ENCODE measurements at places on chromosomes 4 and X.

DNA sequence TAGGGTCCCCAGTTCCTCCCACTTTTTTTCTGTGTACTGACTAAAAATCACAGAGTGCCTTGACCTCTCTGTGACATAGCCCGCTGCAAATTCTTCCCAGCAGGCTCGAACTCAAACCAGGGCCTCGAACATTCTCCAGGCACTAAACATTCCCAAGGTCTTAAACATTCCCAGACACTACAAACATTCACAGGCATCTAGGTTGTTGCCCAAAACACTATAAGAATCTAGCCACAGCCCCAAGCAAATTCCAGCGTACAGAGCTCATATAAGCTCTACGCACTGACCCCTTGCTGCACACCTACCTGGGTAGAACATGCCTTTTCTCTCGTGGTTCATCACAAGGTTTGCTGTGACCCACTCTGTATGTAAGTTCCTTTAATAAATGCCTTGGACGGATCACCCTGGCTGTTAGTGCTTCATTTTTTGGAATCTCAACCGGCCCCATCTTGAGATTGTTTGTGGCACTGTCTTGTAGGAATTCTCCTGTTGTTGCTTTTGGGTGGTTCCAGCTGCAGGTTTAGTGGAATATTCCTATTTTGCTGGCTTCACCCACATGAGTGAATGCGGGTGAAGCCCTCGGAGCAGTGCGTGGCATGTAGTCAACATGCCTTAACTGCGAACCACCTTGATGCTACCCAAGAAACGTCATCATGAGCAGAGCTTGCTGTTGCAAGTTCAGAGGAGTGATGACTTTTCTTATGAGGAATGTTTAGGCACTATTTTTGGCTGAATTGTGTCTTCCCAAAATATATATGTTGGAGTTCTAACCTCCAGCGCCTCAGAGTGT is 230.0 kb downstream of the HS3ST1 start:
- DNase-seq = no peak

DNA sequence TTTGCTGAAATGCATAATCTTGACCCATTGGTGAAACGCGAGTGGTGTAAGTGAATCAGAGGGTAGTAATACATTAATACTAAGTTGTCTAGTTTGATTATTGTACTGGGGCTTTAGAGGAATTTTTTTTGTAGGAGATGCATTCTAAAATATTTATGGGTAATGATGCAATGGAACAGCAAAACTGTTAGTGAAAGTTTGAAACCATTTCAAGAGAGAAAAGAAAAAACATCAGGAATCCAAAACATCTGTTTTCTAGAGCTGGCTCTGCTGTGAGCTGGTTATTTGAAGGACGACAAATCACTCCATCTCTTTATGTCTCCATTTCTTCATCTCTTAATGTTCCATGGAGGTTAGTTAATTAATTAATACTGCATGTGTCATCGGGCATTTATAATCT is 351.9 kb upstream of the FAT1 start:
- DNase-seq = no peak

- DNase-seq = no peak
These were observed 705.5 kb downstream of the ARAP2 start for GRCh38 chr4:35538807-35539206.

GRCh38 chr4:76160355-76160754 is 12.2 kb upstream of the NUP54 start:
- no peak for DNase-seq

GRCh38 chr4:98601708-98602107 is 56.7 kb downstream of the TSPAN5 start:
- no peak for DNase-seq

DNA sequence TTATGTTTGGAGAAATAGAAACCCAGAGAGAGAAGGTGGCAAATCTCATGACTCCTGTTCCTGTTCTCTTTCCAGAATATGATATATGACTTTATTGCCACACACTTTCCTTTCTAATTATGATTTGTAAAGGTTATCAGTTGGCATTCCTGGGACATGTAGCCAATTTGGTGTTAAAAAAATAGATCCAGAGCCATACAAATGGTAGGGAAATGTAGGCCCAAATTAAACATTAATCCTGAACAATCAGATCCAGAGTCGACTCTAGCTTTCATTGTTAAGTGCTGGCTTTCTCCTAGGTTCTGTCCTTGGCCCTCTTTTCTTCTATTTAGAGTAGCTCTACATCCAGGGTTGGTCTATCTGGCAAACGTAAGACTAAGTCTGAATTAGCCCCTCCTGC is 69.8 kb upstream of the LONRF3 start:
- DNase-seq = no peak

DNA sequence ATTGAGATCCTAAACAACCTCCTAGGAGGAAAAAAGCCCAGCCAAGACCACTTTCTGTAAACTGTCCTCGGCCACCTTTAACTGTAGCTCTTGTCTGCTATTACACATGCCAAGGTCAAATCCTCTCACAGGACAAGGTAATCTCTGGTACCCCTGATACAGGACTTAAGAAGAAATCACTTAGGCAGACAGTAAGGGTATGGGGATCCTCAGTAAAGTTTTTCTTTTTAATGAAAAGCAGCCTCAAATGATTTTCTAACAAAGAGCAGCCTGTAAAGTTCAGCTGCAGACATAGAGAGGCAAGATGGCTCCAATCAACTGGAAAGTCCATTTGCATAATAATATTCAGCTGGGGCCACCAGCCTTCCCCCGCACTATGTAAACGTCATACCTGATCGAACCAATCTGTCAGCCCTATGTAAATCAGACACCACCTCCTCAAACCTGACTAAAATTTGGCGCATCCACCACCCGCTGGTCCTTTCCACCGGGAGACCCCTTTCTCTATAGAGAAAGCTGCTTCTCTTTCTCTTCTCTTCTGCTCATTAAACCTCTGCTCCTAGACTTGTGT is 14.6 kb upstream of the MPP1 start:
- DNase-seq = no peak

GRCh38 chr4:73345399-73345975 is 58.6 kb upstream of the ALB start:
- DNase-seq = no peak

- no peak for DNase-seq
These were observed 59.2 kb upstream of the LEF1 start for GRCh38 chr4:108227923-108228322.

- no peak for DNase-seq
These were observed 116.7 kb downstream of the SPCS3 start for GRCh38 chr4:176436293-176436973.

GRCh38 chr4:123588631-123589241 is 192.1 kb downstream of the SPRY1 start:
- no peak for DNase-seq

- no peak for DNase-seq
These were observed 53.9 kb upstream of the PDLIM3 start for GRCh38 chr4:185589067-185589836.

DNA sequence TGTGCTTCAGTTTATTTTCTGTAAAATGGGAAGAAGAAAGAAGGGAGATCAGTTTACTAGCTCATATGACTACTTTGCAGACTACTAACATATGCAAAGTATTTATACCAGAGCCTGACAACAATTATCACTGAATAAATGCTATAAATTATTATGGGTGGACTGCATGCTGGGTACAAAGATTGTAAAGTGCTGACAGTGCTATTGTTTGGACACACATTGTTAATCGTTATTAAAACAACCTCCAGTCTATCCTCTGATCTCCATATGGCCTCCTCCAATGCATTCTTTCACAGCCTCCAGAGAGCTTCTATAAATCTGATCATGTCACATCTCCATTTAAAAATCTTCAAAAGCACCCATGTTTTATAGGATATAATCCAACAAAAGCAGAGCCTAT is 90.1 kb upstream of the HS3ST1 start:
- no peak for DNase-seq

DNA sequence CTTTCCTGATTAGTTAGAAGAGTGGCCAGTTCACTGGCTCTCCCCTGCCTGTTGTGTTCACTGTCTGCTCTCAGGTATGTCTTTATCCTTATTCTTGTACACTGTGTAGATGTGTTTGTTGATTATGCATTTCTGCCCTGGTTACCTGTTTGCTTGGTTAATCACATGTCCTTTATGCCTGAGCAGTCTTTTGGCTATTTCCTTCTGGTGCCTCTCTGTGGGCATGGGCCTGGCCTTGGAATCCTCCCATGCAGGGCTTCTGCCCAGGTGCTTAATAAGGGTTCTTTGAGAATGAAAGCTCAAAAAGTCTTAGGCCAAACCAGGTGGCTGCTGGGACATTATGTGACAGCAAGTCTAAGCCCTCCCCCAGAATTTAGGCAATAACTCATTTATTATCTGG is 26.5 kb downstream of the OTUD6A start:
- no peak for DNase-seq

DNA sequence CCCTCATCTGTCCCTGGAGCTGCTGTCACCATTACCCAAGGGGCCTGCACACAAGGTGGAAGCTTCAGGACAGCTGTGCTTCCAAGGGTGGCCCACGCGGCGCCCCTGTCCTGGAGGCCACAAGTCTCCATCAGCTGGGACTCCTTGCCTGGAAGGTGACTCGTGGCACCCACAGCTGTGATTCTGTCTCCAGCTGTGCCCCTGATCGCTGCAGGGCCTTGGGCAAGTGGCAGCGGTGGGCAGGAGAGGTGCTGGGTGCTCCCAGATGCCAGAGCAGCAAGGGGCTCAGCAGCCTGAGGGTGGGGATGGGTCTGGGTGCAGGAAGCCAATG is 9.0 kb upstream of the DUSP9 start:
- no peak for DNase-seq

DNA sequence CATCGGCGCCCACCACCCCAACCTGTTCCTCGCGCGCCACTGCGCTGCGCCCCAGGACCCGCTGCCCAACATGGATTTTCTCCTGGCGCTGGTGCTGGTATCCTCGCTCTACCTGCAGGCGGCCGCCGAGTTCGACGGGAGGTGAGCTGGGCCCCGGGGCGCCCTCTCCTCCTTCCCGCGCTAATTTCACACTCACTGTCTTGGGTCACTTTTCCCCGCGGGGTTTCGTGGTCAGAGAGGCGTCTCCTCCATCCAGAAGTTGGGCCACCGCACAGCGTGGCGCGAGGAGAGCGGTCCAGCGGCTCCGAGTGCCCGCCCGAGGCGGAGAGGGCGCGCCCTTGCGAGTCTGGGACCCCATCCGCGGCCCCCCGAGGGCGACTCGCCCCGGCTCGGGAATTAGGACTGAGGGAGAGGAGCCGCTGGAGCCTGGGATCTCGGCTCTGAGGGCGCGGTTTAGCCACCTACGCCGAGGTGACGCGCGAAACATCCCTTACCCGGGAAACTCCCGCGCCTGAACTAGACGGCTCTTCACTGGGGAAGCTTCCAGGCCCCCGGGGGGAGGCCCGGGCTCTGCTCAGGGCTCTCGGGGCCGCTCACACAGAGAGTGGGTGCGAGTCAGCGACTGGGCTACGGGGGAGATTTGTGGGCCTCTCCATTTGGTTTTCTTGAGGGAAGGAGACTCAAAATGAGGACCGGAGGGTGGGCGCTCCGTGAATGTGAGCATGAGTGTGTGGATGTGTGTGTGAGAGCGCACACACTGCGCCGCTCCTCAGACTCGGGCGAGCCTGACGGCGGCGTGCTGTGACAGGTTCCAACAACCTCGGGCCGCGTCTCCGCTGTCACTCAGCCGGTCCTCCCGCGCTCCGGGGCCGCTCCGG is 551 bp downstream of the NPNT start:
- DNase-seq = no peak

DNA sequence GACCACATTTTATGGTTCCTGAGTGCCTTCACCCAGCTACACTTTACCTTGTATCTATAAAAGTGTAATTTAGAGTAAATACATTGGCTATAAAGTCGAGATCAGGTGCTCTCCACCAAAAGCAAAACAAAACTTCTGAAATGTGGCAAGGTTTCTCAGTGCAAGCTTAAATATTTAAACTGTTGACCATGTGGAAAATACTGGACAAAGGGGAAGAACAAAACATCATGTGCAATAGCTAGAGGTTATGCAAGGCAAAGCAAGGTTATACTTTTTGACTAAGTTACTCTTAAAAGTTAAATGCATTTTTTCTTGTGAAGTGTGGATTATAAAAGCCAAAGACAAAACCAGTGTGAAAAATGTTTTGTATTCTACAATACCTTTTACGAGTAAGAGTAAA is 55.9 kb downstream of the UGT2A2 start:
- DNase-seq = no peak

DNA sequence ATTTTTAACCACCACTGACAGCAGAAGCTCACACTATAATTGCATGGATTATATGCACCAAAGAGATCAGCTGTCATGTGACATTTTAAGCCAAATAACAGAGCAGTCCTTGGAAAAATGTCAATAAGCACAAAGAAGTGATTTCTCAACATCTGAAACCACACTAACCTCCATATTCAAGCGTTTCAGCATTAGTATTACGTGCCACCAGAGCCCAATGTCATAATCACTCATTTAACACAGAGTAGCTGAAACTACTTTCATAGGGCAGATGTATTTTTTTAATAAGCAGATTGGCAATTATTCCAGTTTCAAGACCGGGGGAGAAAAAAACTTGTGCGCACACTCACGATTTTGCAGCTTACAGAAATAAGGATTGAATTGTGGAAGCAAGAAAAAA is 76.6 kb downstream of the SH3KBP1 start:
- DNase-seq = no peak

- DNase-seq = no peak
These were observed 39.8 kb upstream of the VCX3A start for GRCh38 chrX:6574762-6575161.

GRCh38 chrX:5644776-5645175 is 583.9 kb downstream of the NLGN4X start:
- no peak for DNase-seq

DNA sequence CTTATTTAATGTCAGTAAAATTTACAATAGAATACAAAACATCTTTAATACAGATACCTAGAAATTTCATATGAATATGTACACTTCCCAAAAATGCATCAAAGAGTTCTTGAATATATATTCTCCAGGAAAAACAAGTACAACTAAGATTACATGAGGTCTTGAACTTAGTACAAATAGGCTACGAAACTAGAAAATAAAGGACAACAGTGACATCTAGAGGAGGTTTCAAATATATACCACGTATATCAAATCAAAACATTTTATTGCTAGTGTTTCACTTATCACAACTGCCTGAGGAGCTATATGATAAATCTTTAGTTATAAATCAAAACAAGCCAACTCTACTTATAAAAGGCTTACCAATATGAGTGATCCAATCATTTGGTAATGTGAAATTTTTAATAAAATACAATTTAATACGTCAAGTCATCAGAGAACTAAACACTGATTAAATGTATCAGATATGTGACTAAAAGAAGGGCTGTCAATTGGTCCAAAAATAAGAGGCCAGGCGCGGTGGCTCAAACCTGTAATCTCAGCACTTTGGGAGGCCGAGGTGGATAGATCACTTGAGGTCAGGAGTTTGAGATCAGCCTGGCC is 36.6 kb downstream of the ANAPC10 start:
- no peak for DNase-seq

- no peak for DNase-seq
These were observed 69.4 kb downstream of the EFHC2 start for GRCh38 chrX:44274096-44274495.

- no peak for DNase-seq
These were observed 110.7 kb downstream of the GNL3L start for GRCh38 chrX:54640736-54641135.

GRCh38 chr4:165010991-165011390 is 20.8 kb upstream of the TRIM60 start:
- DNase-seq = no peak

GRCh38 chr4:31422006-31422405 is 701.8 kb downstream of the PCDH7 start:
- DNase-seq = no peak
